ENCODE measurements at places on chromosomes 11 and 22.

DNA sequence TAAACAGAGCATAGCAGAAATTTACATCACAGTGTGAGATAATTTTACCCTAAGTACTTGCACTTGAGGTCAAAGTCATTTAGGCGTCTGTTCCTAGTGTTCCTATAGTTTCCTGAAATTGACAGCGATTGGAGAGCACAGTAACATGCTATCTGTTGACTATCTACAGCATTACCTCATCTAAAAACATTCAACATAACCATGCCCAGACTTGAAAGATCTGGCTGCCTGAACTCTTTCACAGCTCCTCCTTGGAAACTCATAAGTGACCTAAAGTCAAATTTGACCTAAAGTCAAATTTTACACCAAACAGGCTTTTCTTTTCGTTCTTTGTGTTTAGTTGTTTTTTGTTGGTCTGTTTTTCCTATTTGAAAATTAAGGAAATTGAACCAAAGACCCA, 233.8 kb upstream of the UBASH3B start:
- no peak for DNase-seq

DNA sequence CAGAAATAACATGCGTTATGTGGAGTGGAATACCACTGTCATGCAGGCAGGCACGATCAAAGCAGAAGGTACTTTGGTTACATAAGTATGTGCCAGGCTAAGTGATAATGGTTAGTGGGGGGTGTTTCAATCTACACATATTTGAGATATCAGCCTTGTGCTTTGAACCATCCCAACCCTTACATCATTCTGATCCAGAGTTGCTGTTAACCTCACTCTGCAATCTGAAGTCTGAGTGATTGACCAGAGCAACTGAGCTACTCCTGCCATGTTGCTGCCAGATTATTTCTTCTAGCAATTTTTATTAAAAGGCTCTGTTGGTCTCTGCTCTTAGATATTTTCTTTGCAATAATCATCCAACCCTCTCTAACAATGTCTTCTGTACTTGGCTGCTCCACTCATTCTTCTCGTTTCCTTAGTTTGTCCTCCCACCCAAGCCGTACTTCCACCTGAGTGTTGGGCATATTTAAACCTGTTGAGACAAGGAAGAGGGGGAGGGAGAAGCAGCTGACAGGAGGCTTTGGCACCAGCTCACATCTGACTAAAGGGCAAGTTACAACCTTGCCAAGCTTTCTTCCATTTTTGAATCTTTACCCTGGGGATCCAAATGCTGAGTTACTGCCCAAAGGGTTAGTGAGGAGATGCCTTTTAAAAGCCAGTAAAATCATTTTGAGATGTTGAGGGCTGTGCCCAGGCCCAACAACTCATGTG, 114.1 kb upstream of the SESN3 start:
- no peak for DNase-seq

- no peak for DNase-seq
These were observed 6.3 kb downstream of the PC start for GRCh38 chr11:66951927-66952337.

GRCh38 chr11:16289541-16289940, 66.8 kb downstream of the SOX6 start:
- DNase-seq, result no peak

- no peak for DNase-seq
These were observed 1.4 kb downstream of the RCE1 start for GRCh38 chr11:66844496-66845142.

DNA sequence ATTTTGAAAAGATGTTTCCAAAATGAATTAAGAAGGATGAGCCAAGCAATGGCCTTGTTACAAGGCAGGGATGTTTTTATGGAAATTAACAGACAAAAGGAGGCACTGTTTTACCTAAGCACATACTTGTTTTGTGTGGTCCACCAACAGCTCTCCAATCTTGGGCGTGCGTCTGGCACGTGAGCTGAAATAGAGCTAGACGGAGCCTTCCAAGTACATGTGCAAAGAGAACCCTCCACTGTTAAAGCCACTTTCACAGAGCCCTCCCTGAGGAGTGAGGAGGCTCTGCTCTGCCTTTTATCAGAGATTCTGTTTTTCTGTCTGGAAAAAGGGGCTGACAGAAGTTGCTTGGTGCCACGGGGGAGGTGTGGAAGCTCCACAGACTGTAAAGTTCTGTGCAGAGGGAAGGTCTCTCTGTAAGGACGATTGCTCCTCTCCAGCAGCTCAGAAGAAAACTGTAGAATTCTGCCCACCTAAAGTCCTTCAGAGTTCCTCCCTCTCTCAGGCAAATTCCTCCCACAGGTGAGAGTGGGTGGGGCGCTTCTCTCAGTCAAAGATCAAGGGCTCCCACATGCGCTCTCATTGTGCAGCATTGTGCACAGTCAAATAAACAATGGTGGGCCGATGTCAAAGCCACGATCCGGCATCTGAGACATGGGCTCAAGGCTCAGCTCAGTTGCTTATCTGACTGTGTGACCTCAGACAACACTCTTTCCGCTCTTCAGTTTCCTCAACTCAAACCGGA, 92.6 kb upstream of the CSNK2A3 start:
- DNase-seq, result no peak

- no peak for DNase-seq
These were observed 7.3 kb downstream of the MN1 start for GRCh38 chr22:27794226-27794625.

DNA sequence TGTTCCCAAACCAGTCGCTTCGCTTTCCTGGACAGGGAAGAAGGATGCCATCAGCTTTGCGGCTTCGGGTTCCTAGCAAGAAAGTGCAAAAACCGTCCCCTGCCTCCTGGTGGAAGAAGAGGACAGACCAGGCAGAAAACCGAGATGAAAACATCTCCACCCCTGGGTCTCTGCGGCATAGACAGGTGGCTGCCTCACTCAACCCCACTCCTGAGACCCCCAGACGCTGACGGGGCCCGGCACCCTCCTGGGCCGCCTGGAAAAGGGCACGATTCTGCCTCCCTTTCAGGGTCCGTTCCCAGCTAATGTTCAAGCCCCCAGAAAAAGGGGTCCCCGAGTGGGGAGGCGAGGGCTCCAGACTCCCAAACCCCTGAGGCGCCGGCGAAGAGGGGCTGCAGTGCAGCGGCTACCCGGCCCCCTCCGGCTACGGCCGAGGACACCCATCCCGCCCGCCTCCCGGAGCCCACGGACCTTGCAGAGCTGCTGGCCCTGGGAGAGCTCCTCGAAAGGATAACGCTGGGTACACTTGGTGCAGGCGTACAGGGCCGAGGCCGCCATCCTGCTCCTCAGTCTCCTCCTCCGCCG, 569 bp downstream of the FAM76B start:
- peak; percentile 13 for DNase-seq

- no peak for DNase-seq
These were observed 20.9 kb upstream of the P4HA3 start for GRCh38 chr11:74332291-74332690.

DNA sequence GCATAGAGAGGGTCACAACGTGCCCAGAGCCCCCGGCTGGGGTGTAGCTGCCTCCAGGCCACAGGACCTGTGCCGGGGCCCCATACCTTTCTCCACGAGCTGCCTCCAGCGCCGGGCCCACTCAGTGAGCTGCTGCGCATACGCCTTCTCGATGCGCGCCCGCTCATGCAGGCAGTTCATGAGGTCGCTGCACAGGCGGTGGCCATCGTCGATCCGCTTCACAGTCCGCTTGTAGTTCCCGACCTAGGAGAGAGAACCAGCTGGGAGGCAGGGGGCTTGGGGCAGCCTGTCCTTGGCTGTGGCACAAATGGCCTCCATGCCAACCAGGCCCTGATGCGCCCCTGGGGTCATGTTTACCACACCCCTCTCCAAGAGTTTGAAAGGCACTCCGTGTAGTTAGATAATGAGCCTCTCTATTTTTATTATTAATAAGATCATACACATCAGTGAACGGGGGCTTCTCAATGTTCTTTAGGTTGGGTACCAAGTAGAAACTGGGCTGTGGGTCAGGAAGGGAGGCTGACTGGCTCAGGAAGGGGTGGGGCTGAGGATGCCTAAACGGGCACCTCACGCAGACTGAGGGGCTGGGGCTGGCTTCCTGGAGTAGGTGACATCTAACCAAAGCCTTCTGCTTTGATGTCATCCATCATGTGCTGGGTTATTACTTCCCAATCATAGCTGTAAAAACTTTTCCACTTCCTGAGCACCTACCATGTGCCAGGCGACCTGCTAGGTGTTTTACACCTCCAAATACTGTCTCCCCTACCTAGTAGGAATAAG, 36.5 kb upstream of the ARFGAP3 start:
- DNase-seq, result no peak

DNA sequence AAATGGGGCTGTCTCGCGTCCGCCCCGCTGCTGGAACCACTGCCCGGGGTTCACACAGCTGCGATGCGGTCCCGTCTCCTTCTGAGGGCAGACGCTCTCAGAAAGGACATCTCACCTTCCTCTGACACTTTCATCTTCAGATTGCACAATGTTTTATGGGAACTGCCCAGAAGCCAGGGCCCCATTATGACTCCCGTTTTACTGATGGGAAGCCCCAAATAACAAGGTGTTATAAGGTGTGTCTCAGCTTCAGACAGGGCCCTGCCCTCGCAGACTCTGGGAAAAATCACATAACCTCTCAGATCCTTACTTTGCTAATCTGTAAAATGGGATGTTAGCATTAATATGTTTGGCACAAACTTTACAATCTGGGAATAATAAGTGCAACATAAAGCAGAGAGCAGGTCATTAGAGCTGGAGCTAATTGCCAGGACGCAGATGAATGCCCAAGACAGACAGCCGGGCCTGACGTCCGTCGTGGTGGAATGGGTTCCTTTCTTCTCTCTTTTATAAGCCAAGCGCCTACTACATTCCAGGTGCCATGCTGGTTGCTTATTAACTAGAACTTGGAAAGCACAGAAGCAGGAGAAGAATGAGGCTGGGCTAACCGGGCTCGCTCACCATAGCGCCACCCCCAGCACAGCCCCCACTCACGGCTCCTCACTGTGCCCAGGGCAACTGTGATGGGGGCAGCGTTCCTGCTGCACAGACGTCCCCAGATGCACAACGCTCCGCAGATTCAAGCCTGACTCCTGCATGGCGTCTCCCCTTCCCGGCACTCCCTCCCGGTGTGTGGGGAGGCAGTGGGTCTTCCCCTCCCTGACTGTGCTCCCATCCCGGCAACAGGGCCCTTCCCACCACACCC, 43.8 kb downstream of the TRMU start:
- no peak for DNase-seq
